ENCODE measurements at places on chromosomes 6 and 20.

DNA sequence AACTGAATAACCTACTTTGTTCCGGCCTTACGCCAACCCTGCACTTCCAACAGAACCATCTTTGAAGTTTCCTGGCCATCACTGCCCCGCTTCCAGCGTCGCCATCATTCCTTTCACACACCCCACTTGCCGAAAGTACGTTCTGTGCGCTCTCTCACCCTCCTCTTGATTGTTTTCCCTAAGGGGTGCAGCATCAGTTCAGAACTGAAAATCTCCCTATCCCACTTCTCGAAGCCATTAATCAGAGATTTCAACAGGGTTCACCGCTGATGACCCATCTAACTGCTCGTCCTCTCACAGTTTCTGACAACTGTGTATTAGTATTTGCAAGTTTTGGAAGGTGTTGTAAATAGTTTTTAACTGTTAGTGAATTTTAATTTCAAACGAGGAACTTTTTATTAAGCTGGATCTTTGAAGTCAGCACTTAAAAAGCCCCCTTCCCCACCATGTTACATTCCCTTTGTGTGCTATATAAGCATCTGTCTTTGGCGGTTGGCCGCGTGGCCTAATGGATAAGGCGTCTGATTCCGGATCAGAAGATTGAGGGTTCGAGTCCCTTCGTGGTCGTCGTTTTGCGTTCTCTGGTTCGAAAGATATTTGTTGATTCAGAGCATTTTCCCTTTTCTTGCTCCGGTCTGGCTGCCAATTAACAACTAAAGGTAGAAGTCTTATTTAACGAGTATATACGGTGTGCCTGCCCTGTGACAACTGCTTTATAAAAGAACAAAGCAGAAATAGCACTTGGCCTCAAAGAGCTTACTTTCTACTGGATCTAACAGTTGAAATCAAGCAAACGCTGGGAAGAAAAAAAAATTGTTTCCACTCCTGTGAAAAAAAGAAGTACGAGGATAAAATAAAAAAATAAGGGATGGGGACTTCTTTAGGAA is 42.6 kb downstream of the TRIM27 start:
- no peak for DNase-seq

DNA sequence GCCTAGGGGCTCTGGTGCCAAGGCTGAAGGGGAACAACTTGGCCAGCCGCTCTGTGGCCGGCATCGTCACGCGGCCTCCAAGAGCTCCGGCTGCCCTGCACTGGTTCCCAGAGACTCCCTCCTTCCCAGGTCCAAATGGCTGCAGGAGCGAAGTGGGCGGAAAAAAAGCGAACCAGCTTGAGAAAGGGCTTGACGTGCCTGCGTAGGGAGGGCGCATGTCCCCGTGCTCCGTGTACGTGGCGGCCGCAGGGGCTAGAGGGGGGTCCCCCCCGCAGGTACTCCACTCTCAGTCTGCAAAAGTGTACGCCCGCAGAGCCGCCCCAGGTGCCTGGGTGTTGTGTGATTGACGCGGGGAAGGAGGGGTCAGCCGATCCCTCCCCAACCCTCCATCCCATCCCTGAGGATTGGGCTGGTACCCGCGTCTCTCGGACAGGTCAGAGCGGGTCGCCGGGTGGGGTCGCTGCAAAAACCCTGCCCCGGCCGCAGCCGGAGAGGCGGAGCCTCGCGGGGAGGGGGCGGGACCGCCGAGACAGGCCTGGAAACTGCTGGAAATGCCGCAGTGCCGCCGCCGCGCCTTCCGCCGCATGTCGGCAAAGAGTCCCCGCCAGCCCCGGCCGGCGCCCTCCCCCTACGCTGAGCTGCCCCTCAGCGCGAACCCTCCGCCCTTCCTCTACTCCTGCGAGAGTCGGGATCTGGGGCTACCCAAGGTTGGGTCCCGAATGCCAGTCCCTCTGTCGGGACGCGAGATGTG is 814 bp upstream of the HSP90AB1 start:
- DNase-seq: no peak

GRCh38 chr6:150466196-150466595 is 97.4 kb downstream of the IYD start:
- no peak for DNase-seq

DNA sequence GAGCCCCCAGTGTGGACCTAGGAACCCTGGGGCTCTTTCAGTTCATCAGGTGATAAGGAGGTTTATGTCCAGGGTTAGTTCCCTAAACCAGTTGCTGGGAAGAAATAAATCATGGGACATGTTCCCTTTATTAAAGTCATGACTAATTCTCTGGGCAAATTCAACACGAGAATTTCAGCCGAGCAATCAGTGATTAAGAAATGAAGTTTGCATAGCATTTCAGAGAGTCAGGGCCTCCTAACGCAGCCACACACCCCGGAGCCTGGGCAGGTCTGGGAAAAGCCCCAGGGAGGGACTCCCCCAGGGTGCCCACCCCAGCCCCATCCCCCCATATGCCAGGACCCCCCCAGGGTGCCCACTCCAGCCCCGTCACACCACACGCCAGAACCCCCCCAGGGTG is 20.1 kb downstream of the SLCO4A1 start:
- DNase-seq: no peak

GRCh38 chr6:82030761-82031503 is 216.6 kb downstream of the IBTK start:
- DNase-seq: no peak
